ENCODE measurements at places on chromosomes 2 and 18. TPM values are rescaled to one million over a fixed set of nuclear protein-coding genes. Genes with fewer than 3 reads are reported as not detected.

Gene GATA6
- total RNA-seq, result not detected

Gene CELF4
- not detected for total RNA-seq

Gene LYPD1
- not detected for total RNA-seq

Gene PPP1R1C
- total RNA-seq, result not detected

Gene GAREM2
- total RNA-seq, result 4.5 TPM

Gene IL18R1
- total RNA-seq, result 25.8 TPM

Gene KCNK3
- not detected for total RNA-seq

Gene VWC2L
- total RNA-seq, result not detected

Gene SALL3
- not detected for total RNA-seq

Gene POU3F3
- total RNA-seq, result not detected

Gene CD8B
- 250 TPM for total RNA-seq

Gene RAX
- not detected for total RNA-seq

Gene PRKAG3
- total RNA-seq, result not detected
